Stimulated activated CD4-positive, alpha-beta T cell treated with anti-CD3 and anti-CD28 coated beads, Interleukin-12 subunit alpha, Interleukin-12 subunit beta, amount 100 ng/mL, for 4 hours (primary cell): ENCODE measurements at places on chromosomes 12 and 14.
A peak's percentile ranks its signal among the peaks of the same experiment; 100 is the strongest.

DNA sequence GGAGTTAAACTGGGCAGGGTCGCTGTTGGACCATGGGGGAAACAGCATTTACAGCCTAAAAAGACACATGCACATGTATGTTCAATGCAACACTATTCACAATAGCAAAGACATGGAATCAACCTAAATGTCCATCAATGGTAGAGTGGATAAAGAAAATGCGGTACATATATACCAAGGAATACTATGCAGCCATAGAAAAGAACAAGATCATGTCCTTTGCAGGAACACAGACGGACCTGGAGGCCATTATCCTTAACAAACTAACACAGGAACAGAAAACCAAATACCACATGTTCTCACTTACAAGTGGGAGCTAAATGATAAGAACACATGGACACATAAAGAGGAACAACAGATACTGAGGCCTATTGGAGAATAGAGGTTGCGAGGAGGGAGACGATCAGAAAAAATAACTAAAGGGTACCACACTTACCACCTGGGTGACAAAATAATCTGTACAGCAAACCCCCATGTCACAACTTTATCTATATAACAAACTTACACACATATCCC lies 25.0 kb upstream of the SRP54 start:
- DNase-seq = no peak

DNA sequence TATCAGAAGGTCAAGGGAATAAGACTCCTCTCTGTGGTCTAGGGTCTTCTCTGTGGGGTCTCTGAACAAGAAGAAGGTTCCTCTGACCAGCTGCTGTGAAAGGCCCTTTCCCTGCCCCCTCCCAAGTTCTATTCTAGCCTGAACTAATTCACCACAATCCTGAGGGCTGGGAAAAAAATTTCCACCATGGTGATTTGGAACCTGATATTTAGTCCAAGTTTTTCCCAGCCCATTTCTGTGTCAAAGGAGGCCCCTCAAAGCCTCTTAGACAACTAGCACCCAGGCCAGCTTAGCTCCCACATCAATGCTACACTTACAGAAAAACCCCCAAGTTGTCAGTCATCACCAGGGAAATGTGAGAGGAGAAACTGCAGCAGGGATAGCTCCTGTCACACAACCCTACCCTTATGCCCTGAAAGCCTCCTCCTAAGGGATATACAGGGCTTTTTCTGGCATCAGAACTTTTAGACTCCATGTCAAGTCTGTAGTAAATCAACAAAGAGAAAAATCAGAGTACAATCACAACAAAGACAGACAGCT lies 4.5 kb downstream of the FMNL3 start:
- DNase-seq = no peak

DNA sequence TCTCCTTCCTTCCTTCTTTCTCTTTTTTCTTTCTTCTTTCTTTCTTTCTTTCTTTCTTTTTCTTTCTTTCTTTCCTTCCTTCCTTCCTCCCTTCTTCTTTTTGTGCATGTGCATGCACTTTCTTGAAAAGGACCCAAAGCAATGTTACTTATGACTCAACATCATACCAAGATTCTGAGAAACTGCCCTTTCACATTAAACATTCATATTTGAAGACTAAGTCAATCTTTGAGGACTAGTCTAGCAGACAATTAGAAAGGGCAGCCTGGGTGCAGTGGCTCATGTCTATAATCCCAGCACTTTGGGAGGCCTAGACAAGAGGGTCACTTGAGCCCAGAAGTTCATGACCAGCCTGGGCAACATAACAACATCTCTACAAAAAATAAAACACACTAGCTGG lies 212.8 kb upstream of the KITLG start:
- DNase-seq = no peak

- no peak for DNase-seq
Observed at GRCh38 chr14:66117600-66117999, 368.6 kb upstream of the CCDC196 start.

DNA sequence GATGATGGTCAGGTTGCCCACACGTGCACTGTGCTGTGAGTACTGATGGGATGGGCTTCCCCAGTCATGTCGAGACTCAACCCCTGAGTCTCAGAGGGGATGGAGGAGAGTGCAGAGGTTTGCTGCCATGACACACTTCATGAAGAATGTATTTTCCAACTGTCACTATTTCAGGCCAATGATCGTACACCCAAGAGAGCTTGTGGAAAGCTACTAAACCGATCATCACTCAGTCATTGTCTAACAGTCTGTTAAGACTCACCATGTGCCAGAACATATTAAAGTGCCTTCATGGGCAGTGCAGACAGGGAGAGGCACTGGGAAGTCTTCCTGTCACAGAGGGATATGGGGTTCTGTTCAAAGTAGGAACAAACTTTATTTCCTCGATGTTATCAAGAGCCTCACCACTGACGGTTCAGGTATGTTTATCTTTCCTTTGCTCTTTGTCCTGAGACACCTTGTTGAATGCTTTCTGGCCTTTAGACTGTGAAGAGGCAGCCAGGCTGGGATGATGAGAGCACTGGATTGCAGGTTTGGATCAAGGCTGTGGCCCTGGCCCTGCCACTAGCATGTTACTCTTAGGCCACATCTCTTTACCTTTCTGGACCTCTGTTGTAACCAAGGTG lies 41.6 kb upstream of the NTF3 start:
- no peak for DNase-seq

- peak; percentile 1 for DNase-seq
Observed at GRCh38 chr14:36271939-36272907, 48.2 kb downstream of the MBIP start.

- DNase-seq = no peak
Observed at GRCh38 chr14:91027561-91027960, 32.9 kb downstream of the RPS6KA5 start.

DNA sequence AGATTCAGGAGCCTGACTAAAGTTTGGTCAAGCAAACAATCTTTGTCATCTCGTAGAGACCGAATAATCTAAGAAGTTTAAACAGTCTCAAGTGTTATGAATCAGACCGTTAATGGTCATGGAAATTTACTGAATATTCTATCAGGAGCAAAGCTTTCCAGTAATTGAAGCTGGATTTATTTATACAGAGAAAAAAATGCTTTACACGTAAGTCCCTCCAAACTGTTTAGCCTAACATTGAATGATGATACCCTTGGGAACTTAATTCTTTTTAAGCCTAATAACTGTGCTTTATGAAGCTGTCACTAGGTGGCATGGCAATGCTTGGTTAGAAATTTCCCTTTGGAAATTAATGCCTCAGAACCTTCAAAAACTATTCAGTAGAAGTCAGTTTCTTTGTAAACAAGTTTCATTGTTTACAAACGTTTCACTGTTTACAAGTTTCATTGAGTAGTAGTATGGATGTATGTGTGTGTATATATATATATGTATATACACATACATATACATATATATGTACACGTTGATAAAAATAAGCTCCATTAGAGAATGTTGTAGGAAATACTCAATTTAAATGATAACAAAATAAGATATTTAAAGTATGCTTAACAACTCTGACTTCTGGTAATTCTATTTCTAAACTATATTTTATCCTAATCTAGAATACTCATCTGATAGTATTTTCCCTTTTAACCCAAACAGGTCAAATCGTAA lies 32.1 kb downstream of the DEPDC4 start:
- no peak for DNase-seq

- DNase-seq = no peak
Observed at GRCh38 chr12:15005064-15005463, 32.2 kb downstream of the PDE6H start.

DNA sequence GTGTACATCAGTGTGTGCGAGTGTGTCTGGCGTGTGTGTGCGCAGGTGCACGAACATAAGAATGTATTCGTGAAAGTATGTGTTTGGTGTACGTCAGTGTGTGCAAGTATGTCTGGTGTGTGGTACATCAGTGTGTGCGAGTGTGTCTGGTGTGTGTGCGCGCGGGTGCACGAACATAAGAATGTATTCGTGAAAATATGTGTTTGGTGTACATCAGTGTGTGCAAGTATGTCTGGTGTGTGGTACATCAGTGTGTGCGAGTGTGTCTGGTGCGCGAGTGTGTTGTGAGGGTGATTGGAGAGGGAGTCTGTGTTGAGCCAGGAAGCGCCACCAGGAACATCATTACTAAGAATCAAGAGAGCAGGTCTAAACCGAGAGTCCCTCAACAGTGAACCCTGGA lies 143.8 kb downstream of the BCL11B start:
- no peak for DNase-seq

GRCh38 chr14:92575061-92575747 lies 61.6 kb downstream of the RIN3 start:
- DNase-seq = no peak
